Central memory CD4-positive, alpha-beta T cell (primary cell): ENCODE measurements at places on chromosomes 7 and 10.

DNA sequence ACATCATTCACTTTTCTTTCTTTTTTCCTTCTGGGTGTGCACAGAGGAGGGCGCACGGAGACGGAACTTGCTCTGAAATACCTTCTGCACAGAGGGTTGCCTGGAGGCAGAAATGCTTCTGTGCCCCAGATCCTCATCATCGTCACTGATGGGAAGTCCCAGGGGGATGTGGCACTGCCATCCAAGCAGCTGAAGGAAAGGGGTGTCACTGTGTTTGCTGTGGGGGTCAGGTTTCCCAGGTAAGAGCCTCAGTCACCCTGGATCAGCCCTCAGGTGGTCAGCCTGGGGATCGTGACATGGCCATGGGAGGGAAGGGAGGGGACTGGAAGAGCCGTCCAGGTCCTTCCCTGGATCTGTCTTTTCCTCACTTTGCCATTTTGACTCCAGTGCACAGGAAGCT, 33.6 kb downstream of the VWA2 start:
- no peak for DNase-seq

GRCh38 chr10:70461397-70462348, 16.9 kb upstream of the PALD1 start:
- peak; percentile 25 for DNase-seq

- no peak for DNase-seq
Observed at GRCh38 chr7:34845666-34846361, 187.8 kb downstream of the NPSR1 start.

DNA sequence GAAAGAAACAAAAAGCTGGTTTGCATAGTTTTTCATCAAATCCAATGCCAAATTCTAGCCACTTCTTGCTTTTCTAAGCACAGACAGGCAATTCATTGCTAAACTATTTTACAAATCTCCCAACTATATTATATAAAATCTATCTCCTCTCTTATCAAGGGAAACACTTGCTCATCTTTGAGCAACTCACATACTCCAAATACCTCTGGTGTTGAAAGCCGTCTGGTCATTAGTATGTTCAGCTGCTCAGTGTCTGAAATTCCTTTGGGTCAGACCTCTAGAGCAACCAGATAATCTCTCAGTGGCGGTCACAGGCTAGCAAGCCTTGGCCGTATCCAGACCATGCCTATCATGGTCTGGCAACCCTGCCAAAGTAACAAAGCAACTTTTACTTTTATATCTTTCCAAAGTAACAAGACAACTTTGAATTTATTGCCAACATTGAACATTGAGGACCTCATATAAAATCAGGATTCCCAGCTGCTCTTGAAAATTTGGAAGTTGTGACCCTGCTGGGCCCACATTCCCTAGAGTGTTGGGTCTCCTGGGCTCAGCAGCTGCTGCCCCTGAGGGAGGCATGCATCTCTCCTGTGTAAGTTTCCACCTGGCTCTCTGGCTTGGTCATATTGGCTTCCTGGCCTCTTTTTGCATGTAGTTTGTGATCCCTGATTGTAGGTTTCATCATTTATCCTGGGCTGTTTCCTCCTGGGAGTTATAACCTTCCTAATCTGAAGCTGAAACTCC, 56.8 kb upstream of the LANCL2 start:
- DNase-seq: no peak

DNA sequence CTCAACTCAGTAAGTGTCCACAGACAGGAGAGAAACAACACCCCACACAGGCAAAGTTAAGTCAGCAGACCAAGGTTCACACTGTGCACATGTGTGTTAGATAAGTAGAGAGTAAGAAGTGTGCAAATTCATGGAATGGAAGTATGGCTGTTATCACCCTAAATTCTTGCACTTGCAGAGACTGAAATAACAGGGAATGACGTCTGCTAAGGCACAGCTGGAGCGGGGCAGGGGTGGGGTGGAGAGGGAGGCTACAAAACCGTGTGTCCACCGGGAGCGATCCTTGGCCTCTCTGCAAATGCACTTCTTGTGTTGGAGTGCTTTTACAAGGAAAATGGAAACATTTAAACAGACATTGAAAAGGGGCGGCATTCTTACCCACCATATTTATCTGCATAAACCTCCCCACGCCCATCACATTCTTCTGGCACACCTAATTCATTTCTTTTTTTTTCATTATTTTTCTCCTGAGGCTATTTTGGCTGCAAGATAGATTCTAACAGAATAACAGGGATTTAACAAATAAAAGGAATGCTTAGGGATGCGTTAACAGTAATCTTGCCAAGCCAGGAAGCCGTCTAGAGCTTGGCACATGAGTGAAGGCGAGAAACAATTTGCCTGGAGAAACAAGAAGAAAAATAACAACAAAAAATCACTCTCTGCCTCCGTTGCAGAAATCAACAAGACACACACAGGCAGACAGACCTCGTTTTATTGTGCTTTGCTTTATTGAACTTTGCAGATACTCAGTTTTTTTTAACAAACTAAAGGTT, 30.1 kb downstream of the TNS3 start:
- no peak for DNase-seq

GRCh38 chr10:112951359-112952281, 1.6 kb downstream of the TCF7L2 start:
- peak; percentile 33 for DNase-seq

DNA sequence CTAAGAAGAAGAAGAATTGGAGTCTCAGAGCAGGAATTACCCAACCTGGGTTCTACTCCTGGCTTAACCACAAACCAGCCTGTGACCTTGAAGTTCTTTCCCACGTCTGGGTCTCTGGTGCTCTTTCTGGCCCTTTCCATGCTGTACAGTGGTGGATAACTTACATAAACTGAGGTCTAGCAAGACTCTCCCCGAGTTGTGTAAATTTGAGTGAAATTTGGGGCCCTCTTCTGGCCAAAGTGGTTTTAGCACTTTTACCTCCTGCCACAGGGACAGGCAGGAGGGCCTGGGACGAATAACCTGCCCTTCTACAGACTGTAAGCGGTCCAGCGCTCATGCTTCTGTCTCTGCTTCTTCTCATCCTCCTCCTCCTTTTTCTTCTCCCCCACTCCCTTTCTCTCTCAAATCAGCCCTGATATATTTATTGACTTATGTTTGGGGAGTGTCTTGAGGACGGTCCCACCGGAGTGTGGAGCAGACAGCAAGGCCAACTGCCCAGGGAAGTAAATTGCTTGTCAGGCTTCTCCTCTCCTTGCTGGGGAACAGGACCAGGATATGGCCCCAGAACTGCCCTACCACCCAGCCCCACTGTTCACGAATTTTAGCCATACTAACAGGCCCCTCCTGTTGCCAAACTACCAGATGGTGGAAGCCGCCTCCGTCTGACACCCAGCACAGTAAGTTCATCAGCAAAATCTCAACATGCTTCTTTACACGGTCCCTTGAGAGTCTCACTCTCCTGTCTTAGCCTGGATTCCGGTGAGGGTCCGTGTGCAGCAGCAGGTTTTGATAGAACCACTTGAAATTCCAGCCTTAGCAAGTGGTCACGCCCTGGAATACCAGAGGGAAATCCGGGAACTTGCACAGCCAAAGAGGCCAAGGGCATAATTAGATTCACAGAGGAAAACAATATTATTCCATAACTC, 4.0 kb upstream of the SH3PXD2A start:
- peak; percentile 49 for DNase-seq

- DNase-seq: no peak
Observed at GRCh38 chr10:70903262-70903921, 15.0 kb upstream of the PCBD1 start.

GRCh38 chr7:128158370-128158769, 82.7 kb upstream of the LEP start:
- no peak for DNase-seq

- DNase-seq: no peak
Observed at GRCh38 chr7:83947260-83947659, 247.3 kb downstream of the SEMA3A start.

GRCh38 chr10:74683067-74683466, 143.3 kb upstream of the KAT6B start:
- no peak for DNase-seq

DNA sequence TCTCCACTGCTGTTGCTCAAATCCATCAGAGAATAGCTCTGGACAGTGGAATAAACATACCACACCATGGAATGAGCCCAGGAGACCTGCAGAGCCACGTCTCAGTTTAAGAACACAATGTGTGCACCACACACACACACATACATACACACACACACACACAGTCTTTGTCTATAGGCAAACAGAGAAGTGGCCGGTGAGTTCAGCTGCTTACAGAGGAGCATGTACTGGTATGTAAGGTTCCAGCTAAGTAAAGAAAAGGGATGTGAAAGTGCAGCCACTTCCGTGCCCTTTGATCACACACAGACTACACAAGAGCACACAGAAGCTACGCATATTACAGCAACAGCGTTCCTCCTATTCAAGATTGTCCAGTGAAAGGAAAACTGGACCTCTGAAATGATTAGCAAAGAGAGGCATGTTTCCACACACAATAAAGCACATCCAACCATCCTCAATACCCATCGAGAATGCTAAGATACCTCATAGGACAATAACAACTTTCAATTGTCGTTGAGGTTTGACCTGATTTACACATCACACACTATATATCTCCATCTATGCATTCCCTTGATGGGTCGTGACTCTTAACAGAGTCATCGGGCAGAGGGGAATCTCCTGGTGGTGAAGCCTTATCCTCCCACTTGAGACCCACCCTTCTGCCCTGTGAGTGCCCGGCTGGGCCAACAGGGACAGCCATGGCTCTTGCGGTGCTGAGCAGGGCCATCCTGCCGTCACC, 23.6 kb downstream of the SLC35B4 start:
- DNase-seq: no peak

- DNase-seq: no peak
Observed at GRCh38 chr7:47477191-47478016, 104.5 kb downstream of the TNS3 start.

GRCh38 chr7:4025210-4025609, 656.9 kb upstream of the FOXK1 start:
- no peak for DNase-seq

GRCh38 chr10:124085680-124086079, 7.7 kb downstream of the CHST15 start:
- no peak for DNase-seq

DNA sequence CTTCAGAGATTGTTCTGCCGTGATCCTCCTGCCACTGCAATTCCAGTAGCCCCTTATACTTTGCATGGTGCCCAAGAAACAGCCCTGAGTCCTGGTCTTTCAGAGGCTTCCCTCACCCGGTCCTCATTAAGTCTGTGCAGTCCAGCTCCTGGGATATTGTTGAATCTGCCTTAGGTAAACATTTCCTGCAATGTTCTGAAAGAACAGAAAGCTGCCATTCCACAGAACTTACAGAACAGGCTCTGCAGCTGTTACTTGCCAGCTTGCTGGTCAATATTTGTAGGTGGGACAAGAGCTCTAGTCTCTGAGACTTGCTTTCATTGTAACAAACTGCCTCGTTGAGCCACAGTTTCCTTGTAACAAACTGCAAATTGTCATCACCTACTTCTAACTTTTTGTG, 115.0 kb upstream of the KIF5B start:
- DNase-seq: no peak

DNA sequence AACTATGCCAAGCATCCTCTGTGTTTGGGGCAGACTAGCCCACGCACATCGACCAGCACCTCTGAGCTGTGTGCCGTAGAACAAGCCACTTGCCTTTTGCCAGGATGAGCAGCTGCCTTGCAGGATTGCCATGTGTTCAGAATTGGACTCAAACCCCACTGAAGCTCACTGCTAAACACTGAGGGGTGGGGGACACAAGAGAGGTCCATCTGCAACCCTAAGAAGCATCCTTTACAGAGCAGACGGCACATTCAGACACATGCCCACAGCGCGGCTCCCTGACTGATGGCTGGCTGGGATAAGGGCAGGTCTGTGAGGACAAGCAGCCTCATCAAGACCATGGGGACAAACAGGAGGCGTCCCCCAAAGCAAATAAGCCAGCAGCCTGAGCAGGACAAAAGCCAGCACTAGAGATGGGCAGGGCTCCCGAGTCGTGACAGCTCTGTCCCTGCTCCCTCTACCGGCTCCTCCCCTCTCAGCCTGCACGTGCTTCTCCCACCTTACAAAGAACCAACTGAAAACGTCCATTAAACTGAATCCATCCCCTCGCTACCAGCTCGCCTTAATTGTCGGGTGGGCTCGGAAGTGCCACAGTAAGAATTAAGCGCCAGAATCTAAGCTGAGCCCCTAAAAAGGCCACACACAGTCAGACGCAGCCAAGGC, 114.2 kb downstream of the PRKAG2 start:
- no peak for DNase-seq

GRCh38 chr7:77457779-77458178, 41.6 kb upstream of the GSAP start:
- no peak for DNase-seq

DNA sequence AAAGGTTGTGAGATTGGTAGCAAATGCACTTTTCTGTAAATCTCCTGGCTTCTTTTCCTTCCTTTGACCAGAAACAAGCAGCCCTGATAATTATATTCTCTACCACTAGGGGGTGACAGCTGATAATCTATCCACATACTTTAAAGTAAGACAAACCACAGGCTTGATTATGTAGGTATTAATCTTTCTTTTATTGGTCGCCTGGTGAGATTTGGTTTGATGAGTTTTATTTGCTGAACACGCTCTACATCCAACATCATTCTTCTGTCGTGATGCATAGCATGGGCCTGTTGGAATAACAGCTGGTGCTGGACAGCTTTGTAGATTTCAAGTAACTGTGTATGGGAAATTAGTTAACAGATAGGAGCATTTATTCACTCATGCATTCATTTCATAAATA, 63.5 kb downstream of the ZNF365 start:
- DNase-seq: peak; percentile 50

GRCh38 chr10:130618647-130619046, 482.5 kb downstream of the GLRX3 start:
- no peak for DNase-seq

DNA sequence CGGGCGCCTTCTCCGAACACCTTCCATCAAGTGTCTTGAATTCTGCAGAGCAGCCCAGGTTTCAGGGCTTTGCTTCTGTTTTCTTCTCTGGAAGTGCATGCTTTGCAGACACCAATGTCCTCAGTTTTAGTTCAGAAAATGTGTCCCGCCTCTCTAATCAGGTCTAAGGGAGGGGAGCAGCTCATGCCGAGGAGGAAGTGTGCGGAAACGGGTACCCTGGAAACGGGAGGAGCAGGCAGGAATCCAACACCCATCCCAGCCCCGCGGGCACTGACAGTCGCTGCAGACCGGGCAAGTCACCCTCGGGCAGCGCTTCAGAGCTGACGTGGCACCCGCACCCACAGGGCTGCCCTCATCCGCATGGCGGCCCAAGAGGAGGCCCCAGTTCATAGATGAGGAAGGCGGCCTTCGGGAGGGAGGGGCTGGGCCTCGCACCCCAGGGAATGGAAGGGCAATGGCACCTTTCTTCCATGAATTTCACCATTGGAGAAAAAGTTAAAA, 338.7 kb downstream of the DNAJB6 start:
- DNase-seq: no peak

GRCh38 chr10:129774082-129774735, 189.9 kb downstream of the EBF3 start:
- DNase-seq: no peak

DNA sequence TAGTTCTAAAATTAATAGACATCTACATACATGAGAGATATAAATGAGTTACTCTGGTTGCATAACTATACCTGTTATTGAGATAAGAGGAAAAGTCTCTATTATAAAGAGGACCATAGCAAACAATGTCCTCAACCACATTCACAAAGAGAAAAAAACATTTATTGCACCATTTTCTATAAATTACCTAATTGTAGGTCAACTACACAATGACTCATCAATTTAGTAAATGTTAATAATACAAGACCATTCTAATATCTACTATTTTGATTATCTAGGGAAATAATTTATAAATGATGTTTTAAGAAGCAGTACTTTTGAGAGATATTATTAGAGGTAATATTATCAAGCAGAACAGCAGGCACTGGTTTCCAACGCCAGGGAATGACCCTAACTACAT, 246.1 kb downstream of the AGMO start:
- DNase-seq: no peak

GRCh38 chr10:130254662-130255061, 118.5 kb downstream of the GLRX3 start:
- no peak for DNase-seq
